ENCODE measurements at places on chromosomes 13 and 19. TPM values are rescaled to one million over a fixed set of nuclear protein-coding genes. Genes with fewer than 3 reads are reported as not detected.

Gene MRPS12
- 33.2 TPM for total RNA-seq

Gene WDR62
- 3.2 TPM for total RNA-seq

Gene ARHGEF7
- total RNA-seq = 141 TPM

Gene KLK15
- total RNA-seq = not detected

Gene SLITRK6
- 7.7 TPM for total RNA-seq

Gene TRAPPC5
- total RNA-seq = 66.3 TPM

All from metanephros (tissue), 2 donors.